ENCODE measurements at places on chromosomes 12 and 14.

GRCh38 chr12:120620624-120621023 lies 19.8 kb upstream of the CABP1 start:
- DNase-seq, result peak; percentile 73

DNA sequence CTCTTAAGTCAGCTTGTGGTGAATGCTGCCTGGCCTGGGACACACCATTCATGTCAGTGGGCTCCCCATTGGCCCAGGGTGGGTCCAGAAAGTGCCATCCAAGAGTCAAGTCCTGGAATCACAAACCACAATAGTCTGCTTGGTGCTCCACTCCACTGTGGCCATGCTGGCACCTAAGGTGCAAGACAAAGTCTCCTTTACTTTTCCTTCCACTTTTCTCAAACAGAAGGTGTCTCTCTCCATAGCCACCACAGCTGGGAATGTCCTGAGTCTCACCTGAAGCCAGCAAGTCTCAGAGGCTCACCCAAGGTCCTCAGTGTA lies 9.0 kb downstream of the RDH16 start:
- DNase-seq, result no peak

- DNase-seq, result no peak
These were observed 13.1 kb downstream of the PGAM5 start for GRCh38 chr12:132723764-132724140.

DNA sequence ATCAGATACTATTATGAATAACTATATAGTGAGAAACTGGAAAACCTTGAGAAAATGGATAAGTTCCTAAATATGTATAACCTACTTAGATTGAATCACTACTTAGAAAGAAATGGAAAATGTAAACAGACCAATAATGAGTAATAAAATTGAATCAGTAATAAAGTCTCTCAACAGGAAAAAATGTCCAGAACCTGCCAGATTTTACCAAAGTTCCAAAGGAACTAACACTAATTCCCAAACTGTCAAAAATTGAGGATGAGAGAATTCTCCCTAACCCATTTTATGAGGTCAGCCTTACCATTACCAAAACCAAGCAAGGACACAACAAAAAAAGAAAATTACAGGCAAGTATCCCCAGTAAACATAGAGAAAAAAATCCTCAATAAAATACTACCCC lies 272.0 kb downstream of the RPAP3 start:
- DNase-seq, result no peak

GRCh38 chr12:67625004-67625403 lies 23.5 kb upstream of the DYRK2 start:
- DNase-seq, result no peak

All from foreskin keratinocyte (primary cell).